Myocyte (in vitro differentiated cells): ENCODE measurements at places on chromosomes 3 and 15. TPM values are rescaled to one million over a fixed set of nuclear protein-coding genes. Genes with fewer than 3 reads are reported as not detected.

Gene OR5H14
- total RNA-seq = not detected in 2 replicates

DNA sequence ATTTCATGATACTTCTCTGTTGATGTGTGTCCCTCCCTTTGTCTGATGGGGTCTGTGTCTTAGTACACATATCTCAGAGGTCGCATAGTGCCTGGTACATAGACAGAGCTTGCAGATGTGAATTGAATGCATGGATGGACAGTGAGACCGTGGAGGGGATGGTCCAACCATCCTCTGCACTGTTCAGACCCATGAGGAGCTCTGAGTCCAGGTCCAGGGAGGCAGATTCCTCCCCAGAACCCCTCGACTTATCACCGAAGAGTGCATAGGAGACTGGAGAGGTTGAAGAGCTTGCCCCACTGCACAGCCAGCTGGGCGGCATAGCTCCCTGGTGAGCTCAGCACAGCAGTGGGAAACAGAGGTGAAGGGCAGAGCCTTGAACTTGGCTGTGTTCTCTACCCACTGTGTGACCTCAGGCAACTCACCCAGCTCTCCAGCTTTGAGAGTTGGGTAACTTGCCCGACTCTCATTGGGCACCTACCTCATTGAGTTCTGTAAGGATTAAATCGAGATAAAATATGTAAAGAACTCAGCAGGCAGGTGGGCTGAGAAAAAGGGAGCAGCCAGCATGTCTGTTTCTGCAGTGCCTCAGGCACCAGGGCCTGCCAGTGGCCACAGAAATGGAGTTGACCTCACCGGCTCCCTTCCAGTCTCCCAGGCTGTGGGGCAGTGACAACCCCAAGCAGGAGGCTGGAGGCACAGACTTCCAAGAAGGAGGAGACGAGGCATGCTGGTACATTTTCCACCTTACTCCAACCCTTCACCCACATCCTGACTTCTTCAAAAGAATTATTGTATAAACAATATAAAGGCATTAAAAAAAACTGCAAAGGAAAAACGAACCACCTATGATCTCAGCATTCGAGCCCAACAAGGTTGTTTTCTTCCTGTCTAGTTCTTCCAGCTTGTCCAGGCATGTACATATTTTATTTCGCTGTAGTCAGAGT is 54.1 kb upstream of the TFRC start:
- peak; percentile 61 for DNase-seq

Gene SERPINI2
- total RNA-seq = not detected in 2 replicates

GRCh38 chr3:31389939-31390338 is 142.8 kb upstream of the STT3B start:
- no peak for DNase-seq

DNA sequence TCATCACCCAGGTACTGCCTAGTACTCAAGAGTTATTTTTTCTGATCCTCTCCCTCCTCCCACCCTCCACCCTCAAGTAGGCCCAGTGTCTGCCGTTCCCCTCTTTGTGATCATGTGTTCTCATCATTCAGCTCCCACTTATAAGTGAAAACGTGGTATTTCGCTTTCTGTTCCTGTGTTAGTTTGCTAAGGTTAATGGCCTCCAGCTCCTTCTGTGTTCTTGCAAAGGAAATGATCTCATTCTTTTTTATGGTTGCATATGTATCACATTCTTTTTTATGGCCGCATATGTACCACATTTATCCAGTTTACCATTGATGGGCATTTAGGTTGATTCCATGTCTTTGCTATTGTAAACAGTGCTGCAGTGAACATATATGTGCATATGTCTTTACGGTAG is 8.2 kb upstream of the GANC start:
- no peak for DNase-seq

GRCh38 chr3:45933591-45933990 is 9.7 kb upstream of the CXCR6 start:
- DNase-seq = no peak

Gene C2CD4A
- total RNA-seq = not detected in 2 replicates

Gene CD200R1
- total RNA-seq = not detected in 2 replicates

Gene PDE8A
- total RNA-seq = 6.8 and 18.4 TPM in 2 replicates

Gene SNX22
- 0.16 TPM in 1 of 2 replicates, not detected in the other for total RNA-seq

DNA sequence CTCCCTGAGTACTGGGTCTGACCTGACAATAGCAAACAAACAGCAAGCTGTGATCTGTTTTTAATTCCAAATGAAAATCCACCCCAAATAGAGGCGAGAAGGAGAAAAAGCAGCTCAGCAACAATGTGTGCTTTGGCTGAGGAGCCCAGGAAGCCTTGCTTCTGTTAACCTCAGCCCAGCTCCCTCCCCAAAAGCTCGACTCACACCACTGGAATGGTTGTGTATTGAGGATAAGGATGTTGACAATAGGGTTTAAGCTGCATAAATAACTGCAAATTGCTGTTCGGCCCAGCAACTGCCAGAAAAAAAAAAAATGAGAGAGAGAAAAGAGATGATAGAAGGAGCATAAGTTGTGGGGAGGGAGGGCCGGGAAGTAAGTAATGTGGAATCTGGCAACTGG is 104.0 kb upstream of the TBC1D5 start:
- DNase-seq = no peak

GRCh38 chr3:29168696-29169095 is 112.2 kb upstream of the RBMS3 start:
- DNase-seq = no peak

- no peak for DNase-seq
These were observed 231.3 kb downstream of the PLCL2 start for GRCh38 chr3:17116007-17116600.
